ENCODE measurements at places on chromosomes 12 and 14.

DNA sequence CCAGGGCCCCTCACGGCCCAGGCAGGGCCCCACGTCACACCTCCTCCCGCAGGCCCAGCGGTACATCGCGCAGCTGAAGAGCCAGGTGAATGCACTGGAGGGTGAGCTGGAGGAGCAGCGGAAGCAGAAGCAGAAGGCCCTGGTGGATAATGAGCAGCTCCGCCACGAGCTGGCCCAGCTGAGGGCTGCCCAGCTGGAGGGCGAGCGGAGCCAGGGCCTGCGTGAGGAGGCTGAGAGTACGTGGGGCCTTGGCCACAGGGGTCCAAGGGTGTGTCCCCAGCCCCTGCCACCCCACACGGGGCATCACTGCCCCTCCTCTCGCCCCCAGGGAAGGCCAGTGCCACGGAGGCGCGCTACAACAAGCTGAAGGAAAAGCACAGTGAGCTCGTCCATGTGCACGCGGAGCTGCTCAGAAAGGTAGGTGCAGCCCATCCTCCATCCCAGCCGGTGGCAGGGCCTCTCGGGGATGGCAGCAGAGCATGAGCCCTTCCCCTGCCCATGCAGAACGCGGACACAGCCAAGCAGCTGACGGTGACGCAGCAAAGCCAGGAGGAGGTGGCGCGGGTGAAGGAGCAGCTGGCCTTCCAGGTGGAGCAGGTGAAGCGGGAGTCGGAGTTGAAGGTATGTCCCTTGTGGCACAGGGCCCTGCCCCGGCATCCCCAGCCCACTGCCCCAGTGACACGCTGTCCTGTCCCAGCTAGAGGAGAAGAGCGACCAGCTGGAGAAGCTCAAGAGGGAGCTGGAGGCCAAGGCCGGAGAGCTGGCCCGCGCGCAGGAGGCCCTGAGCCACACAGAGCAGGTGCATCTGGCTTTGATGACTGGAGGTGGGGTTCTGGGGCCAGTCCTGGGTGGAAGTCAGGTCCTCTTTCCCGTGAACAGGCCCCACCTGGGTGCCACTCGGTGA is 20.9 kb downstream of the HIP1R start:
- no peak for DNase-seq

DNA sequence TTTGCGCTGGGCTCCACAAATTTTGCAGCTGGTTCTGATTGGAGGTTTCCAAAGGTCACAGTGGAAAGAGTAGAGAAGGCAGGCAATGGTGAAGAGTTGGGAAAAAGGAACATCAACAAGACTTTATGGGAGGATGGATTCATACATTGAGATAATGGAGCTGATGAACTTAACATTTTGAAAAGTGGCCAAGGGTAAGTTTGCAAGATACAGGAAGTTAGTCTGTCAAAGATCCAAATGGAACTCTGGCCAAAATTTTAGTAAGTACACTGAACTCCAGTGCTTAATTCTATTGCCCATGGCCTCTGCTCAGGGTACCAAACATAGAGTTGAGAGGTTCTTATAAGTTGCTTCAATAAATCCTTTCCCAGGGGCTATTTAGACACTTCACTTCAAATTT is 15.6 kb downstream of the CCER1 start:
- no peak for DNase-seq

DNA sequence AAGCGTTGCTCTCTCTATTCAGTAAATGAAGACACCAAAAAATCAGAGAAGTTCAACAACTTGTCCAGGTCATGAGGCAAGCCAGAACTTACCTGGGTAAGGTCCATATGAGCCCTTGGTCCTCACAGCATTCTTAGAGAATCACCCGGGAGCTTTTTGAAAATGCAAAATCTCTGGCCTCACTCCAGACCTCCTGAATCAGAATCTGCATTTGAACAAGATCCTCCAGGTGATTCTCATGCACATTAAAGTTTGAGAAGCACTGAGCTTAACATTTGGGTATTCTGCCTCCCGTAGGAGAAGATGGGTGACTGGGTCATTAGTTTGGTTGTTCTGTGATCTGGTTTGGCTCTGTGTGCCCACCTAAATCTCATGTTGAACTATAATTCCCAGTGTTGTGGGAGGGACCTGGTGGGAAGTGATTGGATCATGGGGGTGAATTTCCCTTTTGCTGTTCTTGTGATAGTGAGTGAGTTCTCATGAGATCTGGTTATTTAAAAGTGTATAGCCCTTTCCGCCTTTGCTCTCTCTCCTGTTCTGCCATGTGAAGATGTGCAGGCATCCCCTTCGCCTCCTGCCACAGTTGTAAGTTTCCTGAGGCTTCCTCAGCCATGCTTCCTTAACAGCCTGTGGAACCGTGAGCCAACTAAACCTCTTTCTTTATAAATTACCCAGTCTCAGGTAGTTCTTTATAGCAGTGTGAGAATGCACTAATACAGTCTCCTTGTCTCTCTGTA is 221.2 kb downstream of the RAD51B start:
- no peak for DNase-seq

- DNase-seq: no peak
Measured at GRCh38 chr12:104242546-104243206, 27.1 kb downstream of the TXNRD1 start.

GRCh38 chr14:80005561-80005960 is 205.7 kb downstream of the DIO2 start:
- DNase-seq: no peak

DNA sequence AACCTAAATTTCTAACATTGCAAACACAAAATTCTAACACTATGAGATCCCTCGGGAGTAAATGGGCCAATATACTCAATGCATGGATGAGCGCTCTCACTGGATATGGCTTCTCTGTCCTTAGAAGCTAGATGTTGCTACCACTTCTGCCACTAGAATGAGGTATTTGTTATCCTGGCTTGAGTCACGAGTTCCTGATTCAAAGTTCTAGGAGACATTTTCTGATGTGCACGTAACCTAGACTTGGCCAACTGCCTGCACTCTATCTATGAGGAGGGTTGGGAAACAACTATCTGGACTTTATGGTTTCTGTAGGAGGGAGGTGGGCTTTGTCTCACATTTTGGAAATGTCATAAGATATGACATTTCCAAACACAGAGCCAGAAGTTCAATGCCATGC is 37.6 kb downstream of the FERMT2 start:
- DNase-seq: no peak

All from NB4 (cell line).